Stimulated activated CD4-positive, alpha-beta T cell treated with anti-CD3 and anti-CD28 coated beads, Interleukin-1b, Interleukin-23, amount 100 ng/mL, for 48 hours (primary cell): ENCODE measurements at places on chromosomes 1 and 21.
A peak's percentile ranks its signal among the peaks of the same experiment; 100 is the strongest.

DNA sequence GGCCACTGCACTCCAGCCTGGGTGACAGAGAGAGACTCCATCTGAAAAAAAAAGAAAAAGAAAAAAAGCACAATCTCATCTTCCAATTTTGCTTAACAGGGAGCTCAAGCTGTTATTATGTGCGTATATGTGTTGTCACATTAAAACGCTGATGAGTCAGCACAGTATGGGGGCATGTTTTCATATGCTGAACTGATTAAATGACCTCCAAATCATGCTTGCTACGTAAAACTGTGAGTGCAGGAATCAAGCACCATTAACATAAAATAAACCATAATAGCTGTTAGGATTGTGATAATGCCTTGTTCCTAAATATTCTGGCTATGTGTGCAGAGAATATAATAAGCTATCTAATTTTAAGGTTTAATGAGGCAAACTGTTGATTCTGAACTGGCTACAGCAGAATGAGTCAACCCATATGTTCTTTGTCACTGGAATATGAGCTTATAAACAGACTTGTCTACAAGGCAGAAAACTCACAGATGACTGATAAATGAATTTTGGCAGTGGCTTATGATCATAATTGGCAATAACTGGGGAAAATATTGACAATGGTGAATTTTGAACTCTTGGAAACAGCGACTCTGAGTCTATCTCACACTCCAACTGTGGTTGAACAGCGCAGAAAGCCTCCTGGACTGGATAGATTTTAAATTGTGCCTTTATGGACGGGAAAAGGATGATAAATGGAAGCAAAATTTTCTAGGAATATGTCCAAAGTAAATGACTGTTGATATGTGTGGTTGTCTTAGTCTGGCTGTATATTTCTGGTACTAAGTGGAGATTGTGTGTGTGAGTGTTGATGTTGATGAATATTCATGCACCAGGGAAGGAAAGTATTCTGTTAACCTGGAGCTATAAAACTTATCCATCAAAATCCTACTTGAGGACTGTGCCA, 75.5 kb downstream of the VCAM1 start:
- DNase-seq: no peak

DNA sequence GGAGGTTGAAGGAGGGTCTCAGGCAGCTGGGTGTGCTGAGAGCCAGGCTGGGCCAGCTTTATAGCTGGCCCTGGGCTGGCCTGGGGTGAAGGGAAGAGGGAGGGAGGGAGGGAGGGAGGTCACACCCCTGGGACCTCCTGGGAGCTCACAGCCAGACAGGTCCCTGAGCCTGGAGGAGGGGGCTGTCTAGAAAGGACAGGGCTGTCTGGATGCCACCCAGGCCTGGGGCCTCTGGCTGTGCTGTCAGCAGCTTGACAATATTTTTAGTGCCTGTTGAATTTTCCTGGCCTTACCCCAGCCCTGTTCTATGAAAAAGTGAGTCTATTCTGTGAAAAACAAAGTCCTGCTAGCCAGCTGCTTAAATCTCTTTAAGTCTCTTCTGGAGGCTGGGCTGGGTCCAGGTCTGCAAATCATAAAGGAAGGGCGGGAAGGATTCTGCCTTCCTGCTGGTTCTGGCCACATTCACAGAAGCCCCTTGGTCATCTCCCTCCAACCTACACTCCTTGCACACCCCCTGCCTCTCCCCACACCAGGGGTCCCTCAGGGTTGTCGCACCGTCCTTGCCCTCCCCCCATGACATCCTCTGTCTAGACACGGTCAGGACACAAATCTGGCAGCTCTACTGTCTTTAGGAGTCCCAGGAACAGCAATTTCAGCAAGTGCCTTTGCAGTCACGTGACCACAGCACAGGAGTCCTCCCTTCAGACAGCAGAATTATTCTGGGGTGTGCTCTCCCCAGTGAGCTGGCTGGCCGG, at the start of gene LEFTY2:
LEFTY2 (minus strand) TSS at position 34 of the 755 bp plus-strand sequence. CDS start 80 bp downstream, outside the sequence.
- DNase-seq: no peak

DNA sequence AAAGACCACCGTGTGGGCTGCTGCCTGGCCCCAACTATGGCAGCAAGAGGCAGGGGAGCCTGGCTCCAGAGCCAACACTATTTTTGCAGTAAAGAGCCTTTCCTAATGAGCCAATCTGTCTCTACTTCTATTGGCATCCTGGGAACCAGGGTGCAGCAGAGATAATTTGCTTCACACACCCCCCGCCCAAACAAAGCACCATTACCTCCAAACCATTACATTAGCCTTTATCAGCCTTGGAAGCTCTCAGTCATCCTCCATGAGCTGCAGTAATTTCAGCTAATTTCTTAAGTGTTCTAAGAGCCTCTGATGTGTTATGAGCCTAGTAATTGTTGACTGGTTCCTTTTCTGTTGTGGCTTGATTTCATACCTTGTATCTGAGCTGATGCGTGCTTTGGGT, 21.6 kb downstream of the ARMH1 start:
- DNase-seq: no peak

DNA sequence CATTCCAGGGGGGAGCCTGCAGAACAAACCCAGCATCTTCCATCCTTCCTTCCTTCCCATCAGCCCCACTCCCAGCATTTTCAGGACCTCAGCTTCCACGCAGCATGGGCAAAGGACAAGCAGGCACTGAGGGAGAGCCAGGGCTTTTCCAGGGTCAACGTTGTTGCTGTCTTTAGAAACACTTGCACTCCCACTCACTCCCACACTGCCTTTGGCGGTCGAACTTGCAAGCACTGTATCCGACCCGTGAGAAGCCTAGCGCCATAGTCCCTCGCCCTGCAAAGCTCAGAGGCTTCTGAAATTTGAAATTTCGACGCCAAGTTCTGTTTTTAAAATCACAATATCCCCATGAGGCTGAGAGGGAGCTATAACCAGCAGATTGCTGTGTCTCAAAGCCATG, 47.4 kb downstream of the KCNAB2 start:
- DNase-seq: no peak

- DNase-seq: no peak
Measured at GRCh38 chr1:241927321-241927720, 30.2 kb upstream of the BECN2 start.

GRCh38 chr1:212585210-212585609, 23.4 kb upstream of the ATF3 start:
- no peak for DNase-seq

- DNase-seq: peak; percentile 56
Measured at GRCh38 chr1:92587445-92587844, 100.7 kb upstream of the GFI1 start.

GRCh38 chr1:81702079-81702715, 98.5 kb upstream of the ADGRL2 start:
- DNase-seq: no peak

DNA sequence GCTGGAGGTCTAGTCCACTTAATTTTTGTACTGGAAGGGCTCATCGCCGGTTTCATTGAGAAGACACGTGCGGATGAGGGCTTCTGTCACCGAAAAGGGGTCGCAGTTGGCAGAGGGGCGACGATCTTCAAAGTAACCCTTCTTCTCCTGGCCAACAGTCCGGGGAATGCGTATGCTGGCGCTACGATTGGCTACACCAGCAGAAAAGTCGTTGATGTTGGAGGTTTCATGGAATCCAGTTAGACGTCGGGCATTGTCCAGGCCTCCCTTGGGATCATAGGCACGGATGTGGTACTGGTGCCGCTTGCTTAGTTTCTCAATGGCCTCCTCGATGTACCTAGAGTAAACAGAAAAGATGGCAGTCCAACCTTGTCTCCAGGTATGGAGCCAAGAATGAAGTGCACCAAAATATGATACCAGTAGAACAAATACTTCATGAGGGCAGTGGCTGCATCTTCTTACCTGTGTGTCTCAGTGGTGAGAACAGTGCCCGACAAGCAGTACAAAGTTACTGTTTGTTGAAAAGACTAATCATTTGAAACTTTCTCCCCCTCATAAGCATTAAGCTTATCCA, 7.1 kb downstream of the GLUL start:
- DNase-seq: no peak

DNA sequence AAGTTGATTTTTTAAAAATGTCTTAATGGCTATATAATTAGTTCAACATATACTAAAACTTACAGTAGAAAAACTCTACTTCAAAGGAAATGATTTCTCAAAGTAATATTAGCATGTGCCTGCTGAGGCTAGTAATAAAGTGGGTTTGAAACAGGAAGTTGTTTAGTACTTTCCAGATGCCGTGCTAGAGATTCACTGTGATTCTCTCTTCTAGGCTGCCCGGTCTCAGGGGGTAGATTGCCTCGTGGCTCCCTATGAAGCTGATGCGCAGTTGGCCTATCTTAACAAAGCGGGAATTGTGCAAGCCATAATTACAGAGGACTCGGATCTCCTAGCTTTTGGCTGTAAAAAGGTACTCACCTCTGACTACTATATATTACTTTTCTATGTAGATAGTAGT, 9.1 kb downstream of the EXO1 start:
- DNase-seq: no peak

GRCh38 chr1:46423574-46424240, 29.6 kb downstream of the FAAH start:
- no peak for DNase-seq

- no peak for DNase-seq
Measured at GRCh38 chr1:89908672-89909436, 86.1 kb upstream of the ZNF326 start.

GRCh38 chr1:225642177-225642576, 10.7 kb downstream of the ENAH start:
- no peak for DNase-seq

DNA sequence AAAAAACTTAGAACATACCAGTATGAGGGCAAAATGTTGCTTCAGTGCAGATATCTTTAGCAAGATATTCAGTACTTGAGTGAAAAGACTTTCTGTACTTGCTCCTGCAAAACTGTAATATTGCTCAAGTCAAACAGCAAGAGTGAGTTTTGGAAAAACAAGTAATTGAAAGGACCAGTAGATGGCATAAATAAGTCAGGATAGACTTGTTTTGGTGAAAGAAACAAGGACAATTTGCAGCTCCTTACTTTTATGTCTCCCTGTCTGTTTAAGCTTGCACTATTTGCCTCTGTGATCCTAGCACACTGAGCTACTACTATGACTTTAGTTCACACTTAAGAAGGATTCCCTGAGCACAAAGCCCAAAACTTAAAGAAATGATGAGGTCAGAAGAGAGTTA, 39.1 kb downstream of the IFI44 start:
- DNase-seq: no peak

DNA sequence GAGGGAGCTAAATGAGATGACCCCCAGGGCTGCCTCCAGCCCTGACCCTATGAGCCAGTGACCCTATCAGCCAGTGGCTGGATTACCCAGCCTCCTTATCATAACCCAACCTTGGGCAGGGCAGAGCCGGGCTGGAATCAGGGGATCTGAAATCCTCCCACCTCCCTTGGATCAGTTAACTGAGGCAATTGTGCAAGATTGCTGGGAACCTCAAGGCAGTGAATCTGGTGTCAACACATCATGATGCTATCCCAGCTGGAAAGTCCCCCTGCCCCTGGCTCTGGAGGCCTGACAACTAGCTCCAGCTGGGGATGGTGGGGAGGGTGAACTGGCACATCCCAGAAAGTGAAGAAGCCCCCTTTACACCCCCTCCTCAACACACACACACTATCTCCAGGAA, 6.4 kb upstream of the TSPAN1 start:
- DNase-seq: no peak

GRCh38 chr1:201557572-201557958, 18.6 kb downstream of the NAV1 start:
- DNase-seq: no peak

DNA sequence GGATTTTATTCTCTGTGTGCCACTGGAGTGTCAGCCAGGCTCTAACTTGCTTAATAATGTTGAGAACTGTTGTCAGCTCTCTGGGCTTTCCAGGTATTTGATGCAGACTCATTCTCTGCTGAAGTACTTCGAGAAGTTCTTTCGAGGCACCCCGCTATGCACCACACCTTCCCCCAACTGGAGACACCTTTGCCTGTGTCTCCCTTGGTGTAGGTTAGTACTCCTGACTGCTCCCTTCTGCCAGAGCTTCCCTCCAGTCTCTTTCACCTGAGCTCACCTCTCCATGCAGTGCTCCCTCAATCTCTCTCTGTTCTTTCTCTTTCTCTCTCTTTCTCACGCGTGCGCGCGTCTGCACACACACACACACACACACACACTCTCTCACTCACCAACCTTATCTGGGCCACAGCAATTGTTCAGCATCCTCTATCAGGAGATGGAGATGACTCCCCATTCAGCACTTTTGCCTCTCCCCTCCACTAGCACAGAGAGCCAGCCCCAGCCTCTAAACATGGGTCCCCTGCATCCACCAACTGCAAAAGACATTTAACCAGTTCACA, 14.0 kb upstream of the MGST3 start:
- no peak for DNase-seq

GRCh38 chr21:28235169-28235895, 757.3 kb downstream of the LTN1 start:
- DNase-seq: no peak

- DNase-seq: no peak
Measured at GRCh38 chr21:33794596-33794995, 121.0 kb downstream of the ATP5PO start.

DNA sequence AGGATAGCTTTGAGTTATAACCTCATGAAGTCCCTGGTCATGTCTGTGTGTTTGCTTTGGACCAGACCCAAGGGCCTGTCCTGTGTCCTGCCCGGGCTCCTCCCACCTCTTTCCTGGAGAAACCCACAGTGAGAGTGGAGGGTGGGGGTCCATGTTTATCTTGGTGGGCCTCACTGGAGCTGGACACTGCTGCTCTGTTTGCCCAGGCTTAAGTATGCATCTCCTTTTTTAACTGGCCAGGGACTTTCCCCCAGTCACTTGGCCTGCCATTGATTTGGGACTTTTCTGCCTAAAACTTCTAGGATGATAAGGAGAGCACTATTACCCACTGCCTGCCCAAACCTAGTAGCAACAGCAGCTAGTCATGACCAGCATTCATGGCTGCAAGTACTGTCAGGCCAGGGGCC, 49.8 kb downstream of the DDR2 start:
- no peak for DNase-seq

DNA sequence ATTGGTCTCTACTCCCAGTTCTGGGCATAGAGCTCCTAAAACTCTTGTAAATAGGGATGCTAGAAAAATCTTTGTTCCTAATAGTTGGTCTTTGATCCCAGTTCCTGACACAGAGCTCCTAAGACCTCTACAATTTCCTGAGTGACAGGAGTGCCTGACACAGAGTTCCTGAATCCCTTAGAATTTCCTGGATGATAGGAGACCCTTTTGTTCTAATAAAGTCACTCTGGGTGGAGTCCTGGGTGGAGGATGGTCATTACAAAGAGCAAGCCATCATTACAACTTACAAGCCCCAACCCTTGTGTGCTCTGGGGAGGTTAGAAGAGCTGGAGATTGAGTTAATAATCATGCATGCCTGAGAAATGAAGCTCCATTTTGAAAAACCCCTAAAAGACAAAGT, 58.4 kb downstream of the ZZZ3 start:
- DNase-seq: no peak
